ENCODE measurements at places on chromosomes 7 and 10.
A peak's percentile ranks its signal among the peaks of the same experiment; 100 is the strongest.

- DNase-seq: no peak
Measured at GRCh38 chr10:103111031-103111917, 81.8 kb downstream of the NT5C2 start.

GRCh38 chr10:67770537-67770936 is 67.5 kb downstream of the DNAJC12 start:
- no peak for DNase-seq

GRCh38 chr10:86653379-86653778 is 968 bp upstream of the OPN4 start:
- no peak for DNase-seq

DNA sequence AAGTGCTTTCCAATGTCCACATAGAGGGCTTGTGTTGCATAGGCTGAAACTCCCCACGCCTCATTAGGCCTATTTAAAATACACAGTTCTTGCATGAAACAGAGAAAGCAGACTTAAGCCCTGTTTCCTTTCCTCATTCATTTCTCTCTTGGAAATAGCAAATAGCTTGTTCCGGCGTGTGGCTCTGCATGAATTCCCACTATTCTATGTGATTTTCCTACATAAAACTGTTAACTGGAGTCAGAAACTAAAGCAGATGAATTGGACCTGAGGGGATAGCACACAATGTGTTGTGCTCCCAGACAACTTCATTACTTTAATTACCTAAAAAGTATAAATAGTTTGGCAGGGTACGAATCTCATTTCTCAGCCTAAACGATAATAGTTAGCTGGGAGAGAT is 981.5 kb downstream of the SORCS1 start:
- DNase-seq: no peak

DNA sequence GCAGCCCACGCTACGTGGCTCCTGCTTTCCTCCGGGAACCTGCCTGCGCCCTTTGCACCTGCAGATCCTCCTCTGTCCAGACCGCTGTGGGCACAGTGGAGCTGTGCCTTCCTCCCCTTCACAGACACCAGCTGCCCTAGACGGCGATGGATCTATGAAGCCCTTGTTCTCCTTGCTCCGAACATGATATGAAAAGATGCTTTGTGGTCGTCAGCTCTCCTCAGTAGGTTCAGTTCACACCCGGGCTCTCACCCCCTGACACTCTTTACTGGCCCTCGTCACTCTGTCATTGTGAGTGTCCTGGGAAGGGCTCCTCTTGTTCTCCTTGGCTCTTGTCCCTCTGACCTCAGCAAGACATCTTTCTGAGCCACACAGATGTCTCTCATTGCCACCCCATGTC is 4.2 kb downstream of the ZNF488 start:
- no peak for DNase-seq

GRCh38 chr7:16795624-16796023 is 9.2 kb downstream of the AGR2 start:
- no peak for DNase-seq

DNA sequence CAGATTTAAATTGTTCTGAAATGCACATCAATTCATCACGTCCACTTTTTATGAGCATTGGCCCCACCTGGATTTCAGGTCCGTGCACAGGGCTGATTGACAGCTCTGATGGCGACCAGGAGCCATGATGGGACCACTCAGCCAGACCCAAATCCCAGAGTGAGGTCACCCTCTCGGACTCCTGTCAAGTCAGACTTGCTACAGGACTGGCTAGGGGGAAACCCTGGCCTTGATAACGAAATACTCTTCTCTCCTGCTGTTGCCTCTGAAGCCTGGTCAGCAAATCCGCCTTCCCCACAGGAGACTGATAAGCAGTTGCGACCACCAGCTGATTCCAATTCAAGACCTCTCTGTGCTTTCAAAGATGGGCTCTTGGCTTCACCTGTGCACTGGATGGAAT is 76.4 kb downstream of the CARD11 start:
- DNase-seq: no peak

GRCh38 chr7:98840722-98841121 is 29.1 kb downstream of the TMEM130 start:
- DNase-seq: no peak

DNA sequence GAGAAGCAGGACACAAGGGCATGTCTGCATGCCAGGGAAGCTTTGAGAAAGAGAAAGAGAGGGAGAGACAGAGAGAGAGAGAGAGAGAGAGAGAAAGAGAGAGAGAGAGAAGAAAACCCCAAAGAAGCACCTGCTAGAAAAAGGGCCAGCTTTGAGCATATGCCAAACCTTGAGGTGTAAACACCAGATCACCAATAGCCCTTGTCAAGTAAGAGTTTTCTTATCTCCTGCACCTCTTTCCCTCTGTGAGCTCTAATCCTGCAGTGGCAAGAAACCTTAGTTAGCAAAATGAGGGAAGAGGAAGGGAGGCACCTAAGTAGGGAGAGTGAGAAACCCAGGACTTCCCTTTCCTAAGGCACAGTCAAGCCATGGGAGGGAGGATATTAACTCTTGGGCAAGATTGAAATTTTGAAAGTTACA is 11.3 kb upstream of the TRDMT1 start:
- no peak for DNase-seq

DNA sequence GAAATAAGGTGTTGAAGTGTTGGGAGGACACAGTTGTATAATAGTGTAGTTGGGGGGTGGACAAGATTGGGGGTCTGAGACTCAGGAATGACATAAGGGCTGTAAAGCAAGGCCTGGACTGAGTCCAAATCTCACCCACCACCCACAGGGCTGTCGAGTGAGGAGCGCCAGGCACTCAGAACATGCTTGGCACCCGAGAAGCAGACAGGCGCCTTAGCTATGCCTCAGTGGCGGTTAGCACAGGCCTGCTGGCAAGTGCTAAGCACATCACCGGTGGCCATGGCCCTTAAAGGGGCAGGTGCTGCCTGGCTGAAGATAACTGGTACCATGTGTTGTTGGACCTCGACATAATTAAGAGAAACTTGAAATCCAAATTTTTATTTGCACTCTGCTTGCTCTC is 90.7 kb downstream of the COL13A1 start:
- DNase-seq: no peak

DNA sequence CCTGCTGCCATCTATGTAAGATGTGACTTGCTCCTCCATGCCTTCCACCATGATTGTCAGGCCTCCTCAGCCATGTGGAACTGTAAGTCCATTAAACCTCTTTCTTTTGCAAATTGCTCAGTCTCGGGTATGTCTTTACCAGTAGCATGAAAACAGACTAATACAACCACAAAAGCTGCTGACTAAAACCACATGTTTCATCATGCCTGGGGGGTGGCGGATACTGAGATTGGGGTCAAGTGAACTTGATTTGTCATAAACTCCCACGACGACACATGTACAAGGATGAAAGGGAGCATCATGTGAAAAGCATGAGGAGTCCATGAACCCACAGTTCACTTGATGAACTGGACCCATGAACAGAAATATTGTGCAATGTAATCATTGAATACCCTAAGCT is 134.9 kb upstream of the ANK3 start:
- no peak for DNase-seq

DNA sequence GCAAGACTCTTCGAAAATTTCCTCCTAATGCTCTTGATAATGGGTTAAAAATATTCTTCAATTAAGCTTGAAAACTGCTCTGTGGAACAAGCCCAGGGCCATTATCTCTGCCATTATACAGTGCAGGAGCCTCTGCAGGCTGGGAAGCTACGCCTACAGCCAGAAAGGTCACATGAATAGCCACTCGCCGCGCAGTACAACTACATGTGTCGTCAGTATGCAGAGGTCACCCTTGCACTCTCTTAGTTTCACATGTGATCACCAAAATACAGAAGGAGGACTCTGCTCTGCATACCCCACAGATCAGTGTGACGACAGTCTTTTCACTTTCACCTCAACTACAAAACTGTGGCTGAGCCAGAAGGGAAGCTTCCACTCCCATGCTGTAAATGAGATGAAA is 141.8 kb upstream of the C1QL3 start:
- DNase-seq: no peak

GRCh38 chr7:20343205-20343604 is 12.5 kb downstream of the ITGB8 start:
- DNase-seq: no peak

DNA sequence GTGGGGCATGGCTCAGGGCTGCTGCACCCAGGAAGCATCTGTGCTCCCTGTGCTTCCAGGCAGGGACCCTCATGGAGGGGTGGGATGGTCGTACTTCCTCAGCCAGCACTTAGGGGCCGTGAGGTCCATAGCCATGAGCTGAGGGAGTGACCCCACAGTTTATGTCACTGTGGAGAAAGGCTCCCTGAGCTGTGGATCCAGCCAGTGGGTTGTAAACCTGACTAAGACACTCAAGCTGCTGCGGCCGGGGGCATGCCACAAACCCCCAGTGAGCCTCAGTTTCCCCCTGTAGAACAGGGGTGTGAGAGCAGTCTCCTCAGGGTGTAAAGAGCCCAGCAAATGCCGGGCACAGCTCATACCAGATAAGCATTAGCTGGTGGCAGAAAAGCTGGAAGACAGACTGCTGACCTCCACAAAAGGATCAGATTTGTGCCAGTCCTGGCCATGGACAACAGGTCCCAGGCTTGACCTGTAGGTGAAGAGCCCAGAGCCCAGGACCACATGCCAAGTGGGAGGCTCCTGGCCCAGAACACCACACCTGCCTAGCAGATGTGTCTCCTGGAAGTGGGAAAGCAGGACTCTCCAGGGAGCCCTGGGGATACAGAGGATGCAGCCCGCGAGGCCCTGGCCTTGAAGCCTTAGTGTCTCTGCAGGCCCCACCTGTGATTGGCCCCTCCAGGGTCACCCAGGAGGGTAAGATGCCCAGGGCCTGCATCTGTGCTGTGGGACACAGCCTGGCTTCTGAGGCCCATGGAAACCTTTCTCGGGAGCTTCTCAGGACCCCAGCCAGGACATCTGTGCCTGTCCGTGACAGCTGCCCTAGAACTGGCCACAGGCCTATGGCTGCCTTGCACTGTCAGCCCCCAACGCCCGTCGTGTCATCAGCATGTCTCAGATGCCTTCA is 78.1 kb upstream of the RET start:
- no peak for DNase-seq

DNA sequence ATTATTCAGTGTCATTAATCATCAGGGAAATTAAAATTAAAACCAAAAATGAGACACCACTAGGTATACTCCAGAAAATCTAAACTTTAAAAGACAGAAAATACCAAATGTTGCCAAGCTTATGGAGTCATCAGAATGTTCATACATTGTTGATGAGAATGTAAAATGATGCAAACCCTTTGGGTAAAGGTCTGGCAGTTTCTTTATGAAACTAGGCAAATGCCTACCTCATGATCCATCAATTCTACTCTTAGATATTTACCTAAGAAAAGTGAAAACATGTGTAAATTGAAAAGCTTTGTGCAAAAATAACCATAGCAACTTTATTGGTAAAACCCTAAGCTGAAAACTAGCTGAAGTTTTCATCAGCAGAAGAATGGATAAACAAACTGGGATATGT is 329.5 kb upstream of the MEOX2 start:
- DNase-seq: no peak

- DNase-seq: peak; percentile 1
Measured at GRCh38 chr10:46549171-46550075, 7.0 kb downstream of the GPRIN2 start.

DNA sequence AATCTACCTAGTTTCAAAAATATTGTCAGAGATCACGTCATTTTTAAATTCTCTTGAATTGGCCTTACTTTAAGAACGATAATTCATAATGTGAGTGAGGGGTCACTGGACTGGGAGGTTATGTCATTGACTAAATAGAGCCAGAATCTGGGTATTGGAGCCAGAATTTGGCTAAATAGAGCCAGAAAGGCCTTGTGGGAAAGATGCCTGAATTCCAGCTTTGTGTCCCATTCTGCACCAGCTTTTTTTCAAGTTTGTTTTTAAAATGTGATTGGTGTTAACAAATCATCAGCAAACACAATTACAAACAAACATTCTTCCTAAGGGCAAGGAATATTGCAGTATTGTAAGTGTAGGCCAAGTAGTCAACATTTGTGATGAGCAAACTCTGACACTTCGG is 233.2 kb upstream of the PRKCQ start:
- no peak for DNase-seq

DNA sequence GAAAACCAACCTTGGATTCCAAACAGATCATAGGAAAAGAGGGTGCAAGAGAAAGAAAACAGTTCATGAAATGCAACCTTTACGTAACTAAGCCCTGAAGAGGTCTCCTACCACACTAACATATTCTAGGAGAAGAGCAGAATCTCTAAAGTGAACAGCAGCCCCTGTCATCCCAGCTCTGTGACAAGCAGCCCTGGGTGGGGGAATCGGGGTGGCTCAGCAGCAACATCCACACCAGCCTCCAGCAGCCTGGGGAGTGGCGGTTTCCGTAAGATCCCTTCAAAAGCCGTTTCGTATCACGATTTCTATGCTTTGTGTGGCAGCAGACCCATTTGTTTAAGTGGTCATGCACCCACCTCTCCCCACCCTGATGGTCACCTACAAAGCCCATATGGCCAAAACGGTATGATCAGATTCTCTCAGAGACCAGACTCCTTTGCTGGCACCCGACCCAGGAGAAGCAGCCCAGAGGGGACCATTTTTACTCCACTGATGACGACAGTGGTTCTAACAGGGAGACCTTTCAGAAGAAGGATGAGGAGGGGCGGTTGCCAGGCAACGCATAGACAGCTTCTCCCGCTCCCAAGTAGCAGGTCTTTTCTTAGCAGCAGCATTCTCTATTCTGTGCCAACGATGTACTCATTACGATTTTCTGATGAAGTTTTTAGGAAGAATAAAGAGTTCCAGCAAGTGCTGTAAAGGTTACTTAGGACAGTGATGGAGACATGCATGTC is 300.6 kb downstream of the DNAJB6 start:
- no peak for DNase-seq

DNA sequence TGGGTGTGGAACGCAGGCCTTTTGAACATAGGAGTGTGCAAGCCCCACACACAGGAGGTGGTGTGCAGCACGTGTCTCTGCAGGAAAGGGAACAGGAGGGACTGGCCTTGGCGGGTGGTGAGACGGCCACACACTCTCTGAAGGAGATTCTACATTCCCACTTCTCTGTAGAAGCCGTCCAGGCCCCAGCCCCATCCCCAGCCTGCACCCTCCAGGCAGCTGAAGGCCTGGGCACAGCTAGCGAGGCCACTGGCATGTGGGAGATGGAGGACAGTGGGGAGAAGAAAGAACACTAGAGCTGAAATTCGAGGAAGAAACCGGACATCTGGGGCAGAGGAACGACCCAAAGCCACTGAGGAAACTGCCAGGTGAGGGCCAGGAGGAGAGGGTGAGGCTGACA is 507.3 kb downstream of the DNAJB6 start:
- DNase-seq: no peak

- no peak for DNase-seq
Measured at GRCh38 chr10:89553064-89553734, 17.8 kb upstream of the SLC16A12 start.

GRCh38 chr10:97825020-97825760 is 24.5 kb upstream of the GOLGA7B start:
- DNase-seq: no peak
